Effector memory CD4-positive, alpha-beta T cell (primary cell): ENCODE measurements at places on chromosomes 3 and 15.

DNA sequence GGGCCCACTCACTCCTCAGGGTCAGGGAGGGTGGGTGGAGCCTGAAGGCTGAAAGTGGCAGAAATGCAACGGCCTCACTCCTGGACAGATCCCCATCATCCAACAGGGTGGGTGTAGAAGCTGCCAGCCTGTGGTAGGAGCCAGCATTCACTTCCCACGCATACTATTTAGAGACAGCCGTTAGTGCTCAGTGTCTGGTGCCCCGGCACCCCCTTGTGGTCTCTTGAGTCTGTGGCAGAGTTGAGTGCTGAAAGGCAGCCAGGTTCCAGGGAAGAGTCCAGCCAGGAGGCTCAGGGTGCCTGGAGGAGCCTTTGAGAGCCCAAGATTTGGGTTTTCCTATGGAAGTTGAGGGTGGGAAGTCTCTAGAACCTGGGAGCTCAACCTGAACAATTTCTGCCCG is 2.1 kb upstream of the GNAT1 start:
- DNase-seq = no peak

DNA sequence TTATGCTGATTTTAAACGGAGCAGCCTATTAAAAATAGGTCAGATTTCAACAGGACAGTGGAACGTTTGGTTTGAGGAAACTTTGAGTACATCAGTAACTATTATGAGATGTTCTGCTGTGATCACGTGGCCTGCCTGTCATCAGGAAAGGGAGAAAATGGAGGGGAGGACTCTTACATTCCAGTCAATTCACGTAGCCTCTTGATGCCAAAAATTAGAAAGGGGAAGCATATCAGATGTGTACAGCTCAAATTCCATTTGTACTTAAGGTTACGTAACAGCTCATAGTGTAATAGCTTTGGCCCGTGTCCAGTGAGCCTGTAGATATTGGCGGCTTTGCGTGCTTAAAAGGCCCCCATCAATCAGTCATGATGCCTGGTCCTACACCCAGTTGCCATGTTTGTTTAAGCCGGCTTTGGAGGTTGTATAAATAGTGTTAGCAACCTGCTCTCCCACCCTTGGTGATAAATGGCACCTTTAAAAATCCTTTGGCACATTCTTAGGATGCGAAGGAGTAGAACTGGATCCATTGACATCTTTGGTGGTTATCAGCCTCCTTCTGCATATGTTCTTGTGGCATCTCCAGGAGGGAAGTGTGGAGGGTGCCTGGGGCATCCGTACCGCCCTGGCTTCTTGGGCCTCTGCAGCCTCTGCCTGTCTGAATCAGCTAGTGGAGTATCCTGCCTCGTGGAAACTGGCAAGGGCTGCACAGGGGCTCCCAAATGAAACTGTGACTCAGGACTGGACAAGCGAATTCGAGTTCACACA is 163.9 kb downstream of the THSD4 start:
- DNase-seq = no peak

- DNase-seq = no peak
These were observed 76.3 kb upstream of the MLF1 start for GRCh38 chr3:158494673-158495072.

GRCh38 chr3:111723293-111724215 is 128.4 kb upstream of the ZBED2 start:
- no peak for DNase-seq

DNA sequence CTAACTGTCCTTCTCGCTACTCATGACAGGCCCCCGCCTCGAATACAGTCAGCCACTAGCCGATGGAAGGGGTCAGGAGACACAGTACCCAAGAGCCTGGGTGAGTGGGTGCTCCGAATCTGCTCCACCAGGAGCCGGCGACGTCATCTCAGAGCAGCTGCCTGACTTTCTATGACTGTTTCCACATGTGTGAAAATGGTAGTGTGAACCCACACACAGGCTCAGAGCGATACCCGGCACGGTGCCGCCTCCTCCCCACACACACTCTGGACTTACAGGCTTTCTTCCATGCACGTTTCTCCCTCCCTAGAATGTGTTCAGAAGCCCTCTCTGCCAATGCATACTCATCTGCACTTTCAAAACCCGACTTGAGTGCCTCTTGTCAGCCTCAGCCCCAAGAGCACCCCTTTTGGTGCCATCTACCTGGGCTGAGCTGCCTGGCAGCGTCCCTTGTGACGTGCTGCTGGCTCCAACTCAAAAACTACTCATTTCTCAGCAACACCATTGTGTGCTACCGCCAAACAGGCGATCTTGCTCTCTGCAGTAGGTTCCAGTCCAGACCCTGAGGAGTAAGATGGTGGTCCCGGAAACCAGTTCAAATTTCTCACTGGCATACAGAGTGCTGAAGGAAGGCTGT is 29.7 kb downstream of the VGLL4 start:
- no peak for DNase-seq

GRCh38 chr15:22866079-22866478 is 27.6 kb downstream of the NIPA2 start:
- no peak for DNase-seq

- no peak for DNase-seq
These were observed 103.5 kb downstream of the LPP start for GRCh38 chr3:188257384-188258026.

DNA sequence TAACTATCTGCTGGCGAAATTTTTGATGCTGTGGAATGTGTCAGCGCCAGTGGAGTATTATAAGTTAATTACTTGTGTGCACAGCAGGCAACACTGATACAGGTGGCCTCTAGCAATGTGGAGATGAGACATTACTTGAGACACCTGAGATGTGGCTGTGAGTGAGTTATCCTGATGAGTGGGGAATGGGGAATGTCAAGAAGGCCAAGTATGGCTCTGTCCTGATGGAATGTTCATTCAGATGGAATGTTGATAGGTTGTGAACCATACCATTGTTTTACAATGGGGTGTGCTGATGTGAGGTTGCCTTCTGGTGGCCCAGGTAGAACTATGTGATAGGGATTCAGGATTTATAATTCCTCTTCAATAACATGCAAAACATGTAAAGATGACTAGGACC is 404.8 kb downstream of the PTPRG start:
- DNase-seq = no peak
